GM03348 (cell line): ENCODE measurements at places on chromosomes 5 and 9.
A peak's percentile ranks its signal among the peaks of the same experiment; 100 is the strongest.

GRCh38 chr9:93064392-93065134 lies 6.1 kb downstream of the SUSD3 start:
- DNase-seq = no peak

DNA sequence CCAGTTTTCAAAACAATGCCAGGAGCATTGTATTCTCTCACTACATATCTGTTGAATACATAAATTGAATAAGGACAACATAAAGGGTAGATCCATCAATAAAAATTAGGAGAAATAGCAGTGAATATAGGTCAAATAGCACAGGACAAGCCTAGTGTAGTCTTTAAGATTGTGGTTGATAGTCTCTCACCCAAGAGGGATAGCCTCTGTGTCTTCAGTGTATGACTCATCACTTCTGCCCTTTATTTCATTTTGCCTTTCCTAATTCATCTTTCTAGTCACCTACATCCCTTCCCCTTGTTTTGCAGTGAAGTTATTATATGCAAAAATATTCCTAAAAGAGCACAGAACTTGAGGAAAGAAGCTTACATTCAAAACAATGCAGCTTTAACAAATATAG lies 335.0 kb upstream of the TUSC1 start:
- DNase-seq = peak; percentile 9

DNA sequence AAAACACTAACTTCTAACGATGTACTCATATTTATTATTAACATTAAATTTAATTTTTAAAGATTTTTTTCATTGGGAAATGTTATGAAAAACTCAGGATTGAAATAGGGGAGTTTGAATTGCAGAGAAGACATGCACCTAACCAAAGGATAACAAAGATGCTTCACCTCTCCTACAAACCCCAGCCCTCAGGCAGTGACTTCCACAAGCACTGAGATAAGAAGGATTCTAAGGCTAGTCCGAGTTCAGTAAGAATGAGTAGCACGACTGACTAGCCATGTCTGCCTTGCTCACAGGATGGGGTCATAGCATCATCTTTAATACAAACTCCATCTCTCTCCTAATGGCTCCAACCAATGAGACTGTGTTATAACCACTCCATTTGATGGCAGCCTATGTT lies 7.1 kb upstream of the OR5C1 start:
- no peak for DNase-seq

DNA sequence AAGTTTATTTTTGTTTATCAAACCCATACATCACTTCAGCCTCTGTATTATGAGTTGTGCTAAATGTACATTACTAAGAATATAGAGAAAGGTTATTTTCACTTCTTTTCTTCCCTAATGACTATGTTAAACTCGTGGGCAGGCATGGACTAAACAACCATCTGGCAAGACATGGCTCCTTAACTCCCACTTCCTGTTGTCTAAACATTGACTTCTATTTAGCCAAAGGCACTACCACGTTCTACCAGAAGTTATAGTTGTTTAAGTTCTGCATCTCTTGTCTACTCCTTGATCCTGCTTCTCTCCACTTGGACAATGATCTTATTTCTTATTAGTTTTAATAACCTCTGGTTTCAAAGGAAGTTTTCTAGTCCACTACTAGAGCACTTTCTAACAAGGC lies 136.1 kb downstream of the MACIR start:
- DNase-seq = no peak

GRCh38 chr9:38386319-38386895 lies 6.1 kb upstream of the ALDH1B1 start:
- no peak for DNase-seq

GRCh38 chr9:92385001-92385400 lies 19.4 kb downstream of the OGN start:
- no peak for DNase-seq

DNA sequence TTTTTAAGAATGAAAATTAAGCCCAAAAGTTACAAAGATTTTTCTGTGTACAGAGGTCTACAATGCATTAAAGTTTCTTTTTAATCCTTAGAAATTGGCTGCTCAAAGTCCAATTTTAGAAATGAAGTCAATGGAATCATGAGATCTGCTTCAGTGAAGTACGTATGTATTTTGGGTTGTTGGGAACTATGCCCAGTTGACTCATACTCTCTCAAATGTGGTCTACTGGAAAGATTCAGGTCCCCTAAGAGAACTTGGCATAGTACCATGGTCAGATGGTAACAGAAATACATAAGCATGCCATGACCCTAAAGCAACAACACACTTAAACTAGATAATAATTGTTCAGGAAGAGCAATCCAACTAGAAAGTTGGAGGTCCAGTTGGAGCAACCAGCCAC lies 23.0 kb downstream of the FBLL1 start:
- DNase-seq = peak; percentile 35

- DNase-seq = peak; percentile 26
These were observed 88.3 kb downstream of the GIN1 start for GRCh38 chr5:103031607-103032006.

DNA sequence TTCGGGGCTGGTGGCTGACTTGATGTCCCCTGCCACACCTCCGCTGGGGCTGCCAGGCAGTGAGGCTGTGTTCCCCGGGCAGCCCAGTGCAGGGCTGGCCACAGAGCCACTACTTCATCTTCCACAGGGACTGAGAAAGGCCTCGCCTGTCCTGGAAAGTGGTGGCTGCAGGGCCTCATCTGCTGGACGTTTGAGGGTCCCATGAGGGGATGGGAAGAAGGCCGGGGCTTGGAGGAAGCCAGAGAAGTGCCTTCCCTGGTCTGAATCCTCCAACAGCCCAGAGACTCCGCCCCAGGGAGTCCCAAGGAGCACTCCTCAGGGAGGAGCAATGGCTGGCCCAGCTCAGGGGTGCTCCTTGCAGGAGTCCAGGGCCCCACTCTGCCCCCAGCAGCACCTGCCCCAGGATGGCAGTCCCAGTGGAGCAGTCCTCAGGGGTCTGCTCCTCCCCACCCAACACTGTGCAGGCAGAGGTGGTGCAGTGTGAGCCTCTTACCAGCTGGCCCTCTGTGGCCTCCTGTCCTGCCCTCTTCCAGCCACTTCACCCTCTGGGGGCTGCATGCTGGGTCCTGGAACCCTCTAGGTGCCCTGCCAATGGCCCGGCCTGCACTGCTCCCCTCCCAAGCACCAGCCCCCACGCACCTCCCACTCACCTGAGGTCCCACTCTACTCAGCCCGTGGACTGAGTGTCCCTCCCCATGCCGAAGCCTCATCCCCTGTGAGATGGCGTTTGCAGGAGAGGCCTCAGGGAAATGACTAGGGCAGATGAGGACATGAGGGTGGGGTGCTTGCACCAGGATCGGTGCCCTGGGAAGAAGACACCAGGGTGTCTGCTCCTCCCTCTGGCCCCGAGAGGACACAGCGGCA lies 47.3 kb upstream of the COL5A1 start:
- DNase-seq = no peak

DNA sequence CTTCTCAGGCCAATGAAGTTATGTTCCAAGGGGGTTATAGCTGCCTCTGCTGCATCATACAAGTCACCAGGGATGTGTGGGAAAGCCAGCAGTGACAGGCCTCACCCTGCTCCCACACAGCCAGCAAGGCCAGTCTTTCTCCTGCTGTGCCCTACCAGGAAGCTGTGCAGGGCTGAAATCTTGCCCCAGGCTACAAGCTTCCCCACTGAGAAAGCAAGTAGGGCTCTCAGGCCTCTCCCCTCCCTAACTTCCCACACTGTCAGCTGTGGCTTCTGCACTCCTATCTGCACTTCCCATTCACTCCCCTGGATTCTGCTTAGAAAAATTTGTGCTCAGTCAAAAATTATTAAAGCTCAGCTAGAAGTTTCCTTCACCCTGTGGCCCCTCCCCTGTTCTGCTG lies 611.2 kb upstream of the ZNF608 start:
- DNase-seq = no peak

DNA sequence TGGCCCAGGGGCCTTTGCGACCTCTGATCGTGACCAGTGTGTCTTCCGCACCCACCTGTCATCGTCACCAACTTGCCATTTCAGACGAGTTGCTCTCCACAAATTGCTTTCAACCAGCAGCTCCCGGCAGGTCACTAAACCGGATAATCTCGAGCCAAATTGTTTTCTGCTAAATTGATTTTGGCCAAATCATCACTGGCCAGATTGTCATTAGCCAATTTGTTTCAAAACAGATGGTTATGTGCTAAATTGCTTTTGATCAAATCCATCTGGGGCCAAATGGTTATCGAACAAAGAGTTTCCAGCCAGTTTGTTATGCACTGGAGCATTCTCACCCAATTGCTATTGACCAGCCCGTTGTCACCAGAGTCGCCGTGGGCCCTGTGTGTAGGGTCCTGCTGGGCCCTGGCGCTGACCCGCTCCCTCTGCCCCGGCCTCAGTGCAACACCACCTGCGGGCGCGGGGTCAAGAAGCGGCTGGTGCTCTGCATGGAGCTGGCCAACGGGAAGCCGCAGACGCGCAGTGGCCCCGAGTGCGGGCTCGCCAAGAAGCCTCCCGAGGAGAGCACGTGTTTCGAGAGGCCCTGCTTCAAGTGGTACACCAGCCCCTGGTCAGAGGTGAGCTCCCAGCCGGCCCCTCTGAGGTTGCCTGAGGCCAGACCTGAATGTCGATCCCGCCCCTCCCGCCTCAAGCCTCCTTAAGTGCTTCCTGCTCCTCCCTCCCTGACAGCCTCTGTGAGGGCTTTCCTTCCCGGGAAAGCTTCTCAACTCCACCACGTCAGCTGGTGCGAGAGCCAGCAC lies 35.6 kb downstream of the ADAMTSL2 start:
- no peak for DNase-seq

GRCh38 chr9:130756455-130757152 lies 63.0 kb downstream of the EXOSC2 start:
- DNase-seq = no peak

GRCh38 chr9:93532141-93532540 lies 44.2 kb upstream of the PHF2 start:
- DNase-seq = no peak

- peak; percentile 94 for DNase-seq
These were observed 1.5 kb downstream of the ASS1 start for GRCh38 chr9:130446101-130446861.
